ENCODE measurements at places on chromosomes 4 and X.
A peak's percentile ranks its signal among the peaks of the same experiment; 100 is the strongest.

DNA sequence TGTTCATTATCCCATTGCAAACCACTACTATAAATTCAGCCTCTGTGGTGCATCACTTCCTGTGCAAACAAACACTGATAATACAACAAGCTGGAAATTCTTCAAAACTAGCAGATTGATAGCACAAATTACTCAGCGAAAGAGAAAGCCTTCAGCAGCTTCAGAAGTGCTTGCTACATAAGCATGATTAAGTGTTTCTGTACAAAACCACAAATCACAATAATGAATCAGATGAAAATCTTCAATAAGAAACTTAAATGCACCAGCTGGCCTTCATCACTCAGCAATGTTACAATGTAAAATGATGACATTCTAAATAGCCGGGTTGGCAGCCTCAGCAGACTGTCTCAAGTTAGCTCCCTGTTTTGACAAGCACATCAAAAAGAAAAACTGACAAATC lies 262.2 kb downstream of the SPOCK3 start:
- peak; percentile 49 for DNase-seq

GRCh38 chr4:152599095-152599494 lies 63.2 kb upstream of the FBXW7 start:
- no peak for DNase-seq

DNA sequence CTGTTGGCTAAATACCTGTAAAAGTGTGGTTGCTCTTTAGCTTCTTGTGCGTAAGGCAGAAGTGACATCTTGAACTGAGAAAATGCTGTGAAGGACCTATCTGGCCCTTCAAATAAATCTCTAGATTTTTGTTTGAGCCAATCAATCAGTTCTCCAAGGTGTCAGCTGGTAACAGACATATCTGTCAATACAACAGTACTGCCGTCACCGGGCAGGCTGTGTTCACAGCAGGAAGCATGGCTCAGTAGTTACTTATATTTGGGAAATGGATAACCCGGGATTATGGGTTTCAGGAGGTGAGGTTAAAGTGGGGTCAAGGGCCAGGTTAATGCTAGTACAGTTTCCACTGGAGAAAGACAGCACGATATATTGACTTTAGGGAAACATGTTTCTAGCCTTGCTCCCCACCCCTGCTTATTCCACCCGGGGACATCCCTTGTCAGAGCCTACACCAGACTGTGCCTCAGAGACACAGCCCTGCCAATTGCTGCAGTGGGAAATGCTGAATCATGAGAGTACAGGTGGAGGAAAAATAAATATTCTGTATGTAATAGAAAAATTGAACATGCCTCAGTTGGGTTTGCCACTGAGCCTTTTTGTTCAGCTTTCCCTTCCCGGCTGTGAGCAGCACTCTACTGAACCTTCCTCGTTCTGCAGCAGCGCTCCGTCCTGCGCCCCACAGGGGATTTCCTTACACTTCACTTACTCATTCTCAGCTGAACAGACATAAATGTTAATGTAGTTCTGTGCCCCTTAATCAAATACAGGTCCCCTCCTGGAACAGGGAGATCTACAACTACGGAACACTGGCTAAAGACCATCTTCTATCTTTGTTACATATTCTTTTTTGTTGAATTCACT lies 121.1 kb downstream of the MGST2 start:
- no peak for DNase-seq

- no peak for DNase-seq
These were observed 42.1 kb upstream of the PRDM5 start for GRCh38 chr4:120964596-120964995.

- DNase-seq: no peak
These were observed 6.8 kb downstream of the MMAA start for GRCh38 chr4:145625677-145626622.

DNA sequence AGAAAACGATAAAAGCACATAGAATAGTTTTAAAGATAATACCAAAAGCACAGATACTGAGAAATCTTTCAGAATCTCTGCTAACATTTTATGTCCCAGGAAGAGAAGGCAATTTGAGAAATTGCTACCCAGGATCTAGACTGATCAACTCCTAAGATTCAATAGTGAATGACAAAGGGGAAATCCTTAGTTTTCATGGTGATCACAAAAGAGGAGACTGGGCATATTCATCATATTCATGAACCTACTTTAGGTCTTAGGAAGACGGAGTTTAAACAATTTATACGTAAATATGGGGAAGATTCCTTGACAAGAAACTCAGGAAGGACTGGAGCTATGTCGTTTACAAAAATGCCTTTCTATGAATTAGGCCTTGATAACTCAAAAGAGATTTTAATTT lies 87.3 kb downstream of the SHISA3 start:
- no peak for DNase-seq

DNA sequence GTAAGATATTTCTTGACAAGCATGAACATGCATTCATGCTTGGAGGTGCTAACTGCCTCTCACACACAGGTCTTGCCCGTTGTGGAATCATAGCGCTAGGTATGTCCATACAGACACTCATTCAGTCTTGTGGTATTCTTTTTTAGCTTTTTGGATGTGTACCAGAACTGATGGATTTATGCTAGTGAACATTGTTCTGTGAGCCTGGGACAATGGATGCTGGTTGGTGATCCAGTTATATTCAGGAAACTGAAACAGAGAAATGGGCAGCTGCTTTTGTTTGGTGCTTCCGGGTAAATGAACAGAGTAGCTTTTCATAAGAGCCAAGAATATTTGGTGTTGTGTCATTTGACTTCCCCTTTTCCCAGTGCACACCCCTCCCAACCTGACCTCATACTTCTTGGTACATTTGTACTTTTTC lies 78.9 kb upstream of the SLC4A4 start:
- DNase-seq: peak; percentile 47

DNA sequence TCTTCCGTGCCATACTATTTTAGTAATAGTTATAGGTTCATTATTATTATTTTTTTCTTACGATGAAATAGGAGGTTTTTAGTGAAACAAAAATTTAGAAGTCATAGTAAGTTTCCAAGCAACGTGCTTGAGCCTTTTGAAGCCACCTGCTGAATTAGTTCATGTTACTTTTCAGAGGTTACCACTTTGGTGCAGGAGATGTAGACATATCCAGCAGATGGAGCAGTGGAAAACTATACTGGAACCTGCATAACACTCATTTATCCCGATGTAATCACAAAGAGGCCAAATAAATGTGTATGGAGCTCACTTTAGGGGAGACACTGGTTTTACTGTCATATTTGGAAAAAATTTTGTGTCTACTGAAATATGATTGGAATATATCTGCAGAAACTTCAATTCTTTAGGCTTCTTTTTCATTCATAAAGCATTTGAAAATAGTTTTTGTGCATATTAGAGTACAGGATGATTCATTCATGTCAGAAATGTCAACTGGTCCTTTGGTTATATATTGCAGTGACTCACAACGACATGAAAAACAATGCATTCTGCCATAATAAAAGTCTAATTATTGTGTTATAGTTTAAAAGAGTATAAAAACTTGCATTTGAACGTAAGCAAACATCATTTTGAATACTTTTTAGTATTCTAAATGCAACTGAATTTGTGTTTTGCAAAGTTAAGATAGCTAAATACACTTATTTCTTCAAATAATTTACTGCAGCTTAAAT lies 2182.9 kb upstream of the TENM3 start:
- DNase-seq: peak; percentile 26

DNA sequence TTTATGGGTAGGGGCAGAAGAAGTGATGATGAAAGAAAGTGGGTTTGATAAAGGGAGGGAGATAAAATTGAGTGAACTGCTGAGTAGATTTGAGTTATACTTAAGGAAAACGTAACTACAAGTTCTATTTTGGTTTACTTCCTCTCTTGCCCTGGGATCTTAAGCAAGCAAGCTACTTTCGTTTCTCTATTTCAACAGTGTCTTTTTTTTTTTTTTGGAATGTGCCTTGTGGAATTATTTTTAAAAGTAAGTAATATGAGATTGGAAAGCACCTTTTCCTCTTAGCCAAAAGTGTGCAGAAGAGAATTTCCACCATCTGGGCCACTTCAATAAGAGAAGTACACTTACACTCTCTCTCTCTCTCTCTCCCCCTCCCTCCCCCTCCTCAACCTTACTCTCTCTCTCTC lies 16.0 kb upstream of the C4orf36 start:
- no peak for DNase-seq

DNA sequence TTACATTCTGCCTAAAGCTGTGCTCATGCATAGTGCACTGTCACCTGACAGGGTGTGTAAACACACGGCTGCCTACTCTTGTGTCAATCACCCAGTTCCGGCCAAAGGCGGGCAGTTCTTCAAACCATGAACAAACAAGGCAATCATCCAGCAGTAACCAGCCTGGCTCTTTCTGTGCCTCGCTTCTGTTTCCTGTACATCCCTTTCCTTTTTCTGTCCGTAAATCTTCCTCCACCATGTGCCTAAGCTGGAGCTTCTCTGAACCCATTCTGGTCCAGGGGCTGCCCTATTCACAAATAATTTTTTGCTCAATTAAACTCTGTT lies 60.8 kb upstream of the CBR4 start:
- no peak for DNase-seq

DNA sequence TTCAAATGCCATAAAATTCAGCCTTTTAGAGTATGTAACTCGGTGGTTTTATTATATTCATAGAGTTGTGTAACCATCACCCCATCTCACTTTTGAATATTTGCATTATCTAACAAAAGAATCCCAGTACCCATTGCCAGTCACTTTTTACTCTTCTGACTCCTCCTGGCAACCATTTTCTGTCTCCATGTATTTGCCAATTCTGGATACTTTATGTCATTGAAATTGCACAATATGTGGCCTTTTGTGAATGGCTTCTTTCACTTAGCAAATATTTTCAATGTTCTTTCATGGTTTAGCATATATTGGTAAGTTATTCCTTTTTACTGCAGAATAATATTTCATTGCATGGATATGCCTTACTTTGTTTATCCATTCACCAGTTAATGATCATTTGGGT lies 79.9 kb downstream of the SLIT2 start:
- no peak for DNase-seq

GRCh38 chr4:83535520-83536361 lies at the start of gene GPAT3:
Gene GPAT3 (plus strand): TSS chr4:83536108. CDS start chr4:83536623, 515 bp downstream.
- DNase-seq: peak; percentile 40

DNA sequence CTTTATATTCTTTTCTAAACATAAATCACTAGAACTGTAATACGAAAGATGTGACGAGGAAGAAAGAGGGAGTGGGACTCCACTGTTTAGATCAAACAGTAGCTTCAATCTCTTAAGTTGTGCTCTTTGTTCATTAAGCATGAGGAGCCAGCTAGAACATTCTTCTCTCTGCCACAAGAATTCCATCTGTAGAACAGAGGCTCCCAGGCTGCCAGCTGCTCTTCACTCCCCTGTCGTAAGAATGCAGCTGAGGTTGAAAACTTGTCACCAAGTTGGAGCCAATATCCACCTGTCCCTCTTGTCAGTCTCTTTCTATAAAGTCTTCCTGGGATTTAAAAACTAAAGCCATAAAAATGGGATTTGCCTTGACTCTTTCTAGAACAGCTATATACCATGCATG lies 65.0 kb upstream of the SEC24B start:
- DNase-seq: peak; percentile 38

- peak; percentile 32 for DNase-seq
These were observed 23.4 kb downstream of the CYTL1 start for GRCh38 chr4:4995908-4996265.

DNA sequence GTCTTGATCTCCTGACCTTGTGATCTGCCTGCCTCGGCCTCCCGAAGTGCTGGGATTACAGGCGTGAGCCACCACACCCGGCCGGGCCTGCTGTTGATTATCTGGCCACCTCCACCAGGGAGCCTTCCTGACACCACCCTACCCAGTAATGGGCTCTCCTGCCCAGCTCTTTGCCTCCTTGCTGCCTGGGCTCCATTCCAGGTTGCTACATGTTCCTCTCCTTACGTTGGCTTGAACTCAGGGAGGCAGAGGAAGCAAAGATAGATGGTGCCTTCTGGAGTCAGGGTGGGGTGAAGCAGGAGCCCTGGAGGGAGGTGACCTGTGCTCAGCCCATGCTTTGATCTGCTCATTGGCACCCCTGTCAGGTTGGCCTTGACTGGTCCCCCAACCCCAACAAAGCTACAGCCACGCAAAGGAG lies 26.3 kb downstream of the FLNA start:
- DNase-seq: peak; percentile 47

DNA sequence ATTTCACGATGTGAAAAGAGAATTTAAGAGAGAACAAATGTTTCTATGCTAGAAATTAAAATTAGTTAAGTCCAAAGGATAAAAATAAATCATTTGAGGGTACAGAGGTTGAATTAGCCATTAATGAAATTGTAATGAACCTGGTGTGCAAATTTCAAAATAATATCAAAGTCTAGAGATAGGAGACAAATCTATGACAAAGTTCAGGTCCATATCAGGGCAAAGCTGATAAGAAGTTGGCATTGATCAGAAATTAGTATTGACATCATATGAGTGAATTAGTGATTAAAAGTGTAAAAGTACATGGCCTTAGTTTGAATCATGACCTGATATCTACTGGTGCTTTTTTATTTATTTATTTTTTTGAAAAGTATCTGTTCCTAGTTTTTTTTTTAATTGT lies 33.8 kb upstream of the UGT2A3 start:
- no peak for DNase-seq

GRCh38 chrX:18016941-18017340 lies 155.8 kb upstream of the RAI2 start:
- no peak for DNase-seq

DNA sequence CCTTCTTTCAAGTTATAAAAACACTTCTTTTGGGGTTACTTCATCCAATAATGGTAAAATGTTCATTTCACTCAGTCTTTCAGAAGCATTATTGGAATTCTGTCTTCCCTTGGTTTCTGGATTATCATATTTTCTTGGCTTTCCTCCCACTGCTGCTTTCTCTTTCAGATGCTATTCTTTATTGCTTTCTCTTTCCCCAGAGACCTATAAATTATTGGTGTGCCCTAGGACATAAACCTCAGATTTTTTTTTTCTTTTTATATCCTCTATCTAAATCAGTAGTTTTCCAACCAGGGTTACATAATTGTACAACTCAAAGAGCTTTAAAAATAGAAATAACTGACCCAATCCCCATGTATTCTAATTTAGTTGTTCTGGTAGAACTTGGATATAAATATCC lies 1005.5 kb downstream of the ARAP2 start:
- DNase-seq: no peak

DNA sequence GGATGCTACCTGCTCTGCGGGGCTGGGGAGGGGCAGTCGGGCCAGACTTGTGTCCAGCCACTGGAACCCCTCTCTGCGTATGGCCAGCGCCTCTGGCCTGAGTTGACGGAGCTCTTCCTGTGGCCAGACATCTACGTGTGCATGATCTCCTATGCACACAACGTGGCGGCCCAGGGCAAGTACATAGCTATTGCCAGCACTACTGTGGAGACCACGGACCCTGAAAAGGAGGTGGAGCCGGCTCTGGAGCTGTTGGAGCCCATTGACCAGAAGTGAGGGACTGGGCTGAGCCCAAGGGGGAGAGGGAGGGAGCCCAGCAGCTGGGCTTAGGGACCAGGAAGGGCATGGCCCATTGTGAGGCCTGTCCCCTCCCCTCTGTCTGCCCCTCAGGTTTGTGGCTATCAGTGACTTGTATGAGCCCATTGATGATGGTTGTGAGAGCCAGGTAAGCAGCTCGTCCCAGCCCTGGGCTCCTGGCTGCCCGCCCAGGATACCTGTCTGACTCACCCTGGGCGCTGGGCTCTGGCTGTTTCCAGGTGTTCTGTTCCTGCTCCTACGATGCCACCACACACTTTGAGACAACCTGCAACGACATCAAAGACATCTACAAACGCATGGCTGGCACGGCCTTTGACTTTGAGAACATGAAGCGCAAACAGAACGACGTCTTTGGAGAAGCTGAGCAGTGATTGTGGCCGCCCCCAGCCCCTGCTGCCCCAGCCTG lies 1.8 kb upstream of the FAM50A start:
- no peak for DNase-seq

- no peak for DNase-seq
These were observed 348.0 kb upstream of the POU3F4 start for GRCh38 chrX:83160096-83160495.

- DNase-seq: no peak
These were observed 218.7 kb downstream of the MAPK10 start for GRCh38 chr4:86141161-86141560.
